ENCODE measurements at places on chromosomes 2 and 18.

- DNase-seq = no peak
Observed at GRCh38 chr2:3745920-3746319, 42.5 kb downstream of the DCDC2C start.

DNA sequence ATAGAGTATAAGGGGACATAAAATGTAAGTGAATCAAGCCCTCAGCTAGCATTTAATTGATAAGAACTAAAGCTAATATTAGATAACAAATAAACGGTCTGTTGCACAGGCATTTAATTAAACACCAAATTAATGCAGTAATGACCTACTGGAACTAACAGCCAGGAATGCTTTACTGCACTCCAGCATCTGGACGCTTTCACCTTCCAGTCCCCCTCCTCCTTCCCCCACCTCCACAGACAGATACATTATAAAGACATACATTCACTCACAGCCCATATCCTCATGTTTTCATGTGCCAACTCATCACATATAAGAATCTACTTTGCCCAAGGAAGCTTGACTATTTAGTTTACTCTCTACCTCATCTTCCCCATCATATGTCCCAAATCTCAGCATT is 337.4 kb upstream of the PIK3C3 start:
- no peak for DNase-seq

DNA sequence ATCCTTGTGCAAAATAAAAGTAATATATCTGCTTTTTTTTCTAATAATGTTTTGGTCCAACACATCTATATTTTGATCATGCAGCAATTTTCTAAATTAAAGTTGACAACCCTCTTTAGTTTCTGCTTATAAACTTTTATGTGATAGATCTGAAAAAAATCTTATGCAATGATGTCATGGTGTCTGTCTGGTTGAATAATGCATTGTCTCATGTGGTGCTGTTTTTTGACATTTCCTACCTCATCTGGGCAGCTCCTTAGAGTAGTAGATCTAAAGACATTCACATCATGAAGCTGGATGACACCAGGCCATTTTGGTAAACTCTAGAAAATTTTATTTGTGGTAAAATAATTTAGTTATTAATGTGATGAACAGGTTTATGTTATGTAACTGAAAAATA is 106.8 kb upstream of the FN1 start:
- no peak for DNase-seq

GRCh38 chr2:238406998-238407285 is 19.8 kb upstream of the ASB1 start:
- DNase-seq = no peak

GRCh38 chr2:3288470-3289170 is 89.0 kb downstream of the EIPR1 start:
- no peak for DNase-seq

DNA sequence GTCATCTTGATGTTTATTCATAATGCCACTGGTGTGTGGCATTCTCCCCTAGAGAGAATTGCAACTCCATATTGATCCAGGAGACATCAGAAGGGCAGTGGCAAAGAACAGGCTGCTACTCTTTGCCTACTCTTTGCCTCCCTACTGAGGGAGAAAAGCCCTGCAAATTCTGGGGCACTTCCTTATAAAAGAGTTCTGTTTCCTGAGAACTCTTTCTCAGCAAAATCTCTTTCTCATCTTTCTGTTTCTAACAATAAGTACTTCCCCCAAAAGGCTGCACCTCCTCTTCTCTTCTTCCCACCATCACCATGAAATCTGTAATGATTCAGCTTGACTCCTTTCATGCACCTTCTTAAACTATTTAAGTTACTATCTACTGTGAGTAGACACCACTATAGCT is 270.3 kb downstream of the MREG start:
- no peak for DNase-seq

- DNase-seq = no peak
Observed at GRCh38 chr2:233838251-233838650, 16.1 kb downstream of the HJURP start.

DNA sequence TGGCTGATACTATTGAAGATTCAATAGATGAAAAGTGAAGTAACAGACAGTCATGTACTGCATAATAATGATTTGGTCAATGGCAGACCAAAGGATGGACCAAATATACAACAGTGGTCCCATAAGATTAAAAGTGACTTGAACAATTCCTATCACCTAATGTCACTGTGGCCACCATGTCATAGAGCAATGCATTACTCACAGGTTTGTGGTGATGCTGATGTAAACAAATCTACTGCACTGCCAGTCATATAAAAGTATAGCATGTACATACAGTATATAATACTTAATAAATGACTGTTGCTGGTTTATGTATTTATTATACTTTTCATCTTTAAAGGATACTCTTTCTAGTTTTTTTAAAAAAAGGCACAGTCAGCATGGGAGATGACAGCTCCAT is 99.9 kb downstream of the USP34 start:
- DNase-seq = no peak

DNA sequence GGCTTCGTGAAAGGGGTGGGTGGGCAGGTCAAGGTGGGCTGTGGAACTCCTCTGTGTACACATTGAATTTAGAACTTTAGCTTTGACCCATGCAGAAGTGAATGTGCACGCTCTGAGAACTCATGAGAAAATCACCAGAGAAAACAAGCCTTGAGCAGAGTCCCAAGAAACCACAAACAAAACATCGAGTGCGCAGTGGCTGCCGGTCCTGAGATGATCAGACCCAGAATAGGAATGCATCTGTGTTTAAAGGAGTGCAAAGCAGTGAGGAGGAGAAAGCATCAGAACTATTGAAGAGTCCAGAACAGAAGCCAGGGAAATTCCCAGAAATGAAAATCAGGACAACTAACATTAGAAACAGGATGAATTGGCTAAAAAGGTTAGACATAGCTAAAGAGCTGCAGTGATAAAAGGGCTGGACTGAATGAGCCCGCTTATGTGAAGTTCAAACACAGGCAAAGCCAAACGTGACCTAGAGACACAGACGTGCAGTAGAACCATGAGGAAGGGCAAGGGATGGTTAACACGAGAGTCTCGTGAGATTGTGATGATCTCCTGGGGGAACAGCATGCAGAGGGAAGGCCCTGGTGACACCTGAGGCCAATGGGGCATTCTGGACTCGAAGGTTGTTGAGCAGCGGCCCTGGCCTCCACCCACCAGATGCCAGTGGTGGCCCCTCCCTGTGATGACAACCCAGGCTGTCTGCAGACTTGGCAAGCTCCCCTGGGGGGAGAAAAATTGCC is 16.4 kb upstream of the TXNL4A start:
- no peak for DNase-seq

DNA sequence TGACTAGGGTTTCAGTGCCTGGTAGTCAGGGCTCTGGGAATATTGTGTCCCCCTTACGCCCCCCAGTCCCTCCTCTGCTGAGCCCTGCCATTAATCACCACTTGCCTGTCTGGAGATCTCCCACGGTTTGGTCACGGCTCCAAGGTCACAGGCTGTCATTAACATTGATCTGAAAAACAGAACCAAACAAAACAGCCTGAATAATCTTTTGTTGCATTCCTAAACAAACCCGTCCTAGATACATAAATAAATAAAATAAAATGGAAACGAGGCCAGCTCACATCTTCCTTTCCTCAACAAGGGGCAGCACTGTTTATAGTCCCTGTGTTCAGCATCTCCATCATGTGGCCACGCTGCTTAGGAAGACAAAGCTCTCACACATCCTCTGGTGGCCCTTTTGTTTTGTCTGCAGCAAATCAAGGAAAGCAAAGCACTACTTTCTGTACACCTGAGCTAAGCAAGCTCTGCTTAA is 282.8 kb downstream of the AGPS start:
- DNase-seq = no peak

DNA sequence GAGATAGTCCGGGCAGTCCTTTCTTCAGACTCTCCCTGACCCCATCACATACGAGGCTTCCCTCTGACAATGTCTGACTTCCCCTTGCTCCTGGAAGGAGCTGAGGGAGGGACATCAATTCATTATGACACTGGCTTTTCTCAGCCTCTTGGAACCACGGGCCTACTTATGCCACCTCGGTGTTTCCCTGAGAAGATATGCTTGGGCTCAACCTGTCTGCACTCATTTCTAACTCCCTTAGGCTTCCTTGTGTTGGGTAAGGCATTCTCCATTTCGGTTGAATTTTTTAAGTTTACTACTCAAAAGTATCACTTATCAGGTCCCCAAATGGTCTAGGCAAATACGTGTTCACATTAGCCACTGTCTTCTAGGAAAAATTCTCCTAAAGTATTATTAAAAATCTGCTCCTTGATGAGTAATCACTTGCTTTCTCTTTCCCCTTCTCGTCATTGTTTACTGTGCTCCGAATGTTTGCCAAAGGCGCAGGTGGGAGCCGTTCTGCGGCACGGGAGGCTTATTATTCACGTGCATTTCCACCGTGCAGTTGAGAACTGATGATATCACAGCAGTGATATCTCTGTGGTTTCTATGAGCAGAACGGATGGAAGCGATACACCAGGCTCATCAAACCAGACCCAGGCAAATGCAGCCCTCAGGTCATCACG is 33.1 kb downstream of the ARL4C start:
- no peak for DNase-seq

DNA sequence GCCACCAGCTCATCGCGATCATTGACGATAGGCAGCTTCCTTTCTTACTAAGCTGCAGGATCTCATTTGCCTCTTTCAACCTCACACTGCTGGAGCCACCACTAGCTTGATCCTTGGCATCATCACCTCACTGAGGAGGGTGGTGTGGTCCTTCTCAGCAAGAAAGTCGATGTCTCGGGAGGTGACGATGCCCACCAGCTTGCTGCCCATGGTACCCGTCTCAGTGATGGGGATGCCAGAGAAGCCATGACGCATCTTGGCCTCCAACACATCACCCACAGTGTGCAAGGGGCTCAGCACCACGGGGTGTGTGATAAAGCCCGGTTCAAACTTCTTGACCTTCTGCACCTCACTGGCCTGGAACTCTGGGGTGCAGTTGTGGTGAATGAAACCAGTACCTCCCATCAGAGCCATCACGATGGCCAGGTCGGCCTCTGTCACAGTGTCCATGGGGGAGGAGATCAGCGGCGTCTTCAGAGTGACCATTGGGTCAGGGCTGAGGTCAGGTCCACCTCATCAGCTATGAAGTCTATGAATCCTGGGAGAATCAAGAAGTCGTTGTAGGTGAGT is 22.5 kb downstream of the CFLAR start:
- no peak for DNase-seq

GRCh38 chr2:199596549-199596948 is 138.8 kb upstream of the SATB2 start:
- peak; percentile 49 for DNase-seq

GRCh38 chr2:2933426-2933825 is 444.2 kb downstream of the EIPR1 start:
- DNase-seq = no peak

DNA sequence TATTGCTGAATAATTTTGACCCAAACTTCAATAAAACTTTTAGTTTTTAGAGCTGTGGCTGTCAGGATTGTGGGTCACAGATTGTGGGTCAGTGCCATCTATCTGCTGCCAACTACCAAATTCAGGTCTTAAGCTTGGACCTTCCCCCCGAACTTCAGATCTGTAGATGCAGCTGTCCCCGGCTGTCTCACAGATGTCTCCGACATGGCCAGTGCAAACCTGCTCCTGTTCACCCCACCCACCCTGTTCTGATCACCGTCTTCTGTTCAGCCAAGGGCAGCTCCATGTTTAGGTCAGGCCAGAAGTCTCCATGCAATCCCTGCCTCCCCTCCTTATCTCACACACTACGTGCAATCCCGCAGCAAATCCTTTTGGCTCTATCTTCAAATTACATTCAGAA is 175.0 kb downstream of the PRKCE start:
- no peak for DNase-seq

DNA sequence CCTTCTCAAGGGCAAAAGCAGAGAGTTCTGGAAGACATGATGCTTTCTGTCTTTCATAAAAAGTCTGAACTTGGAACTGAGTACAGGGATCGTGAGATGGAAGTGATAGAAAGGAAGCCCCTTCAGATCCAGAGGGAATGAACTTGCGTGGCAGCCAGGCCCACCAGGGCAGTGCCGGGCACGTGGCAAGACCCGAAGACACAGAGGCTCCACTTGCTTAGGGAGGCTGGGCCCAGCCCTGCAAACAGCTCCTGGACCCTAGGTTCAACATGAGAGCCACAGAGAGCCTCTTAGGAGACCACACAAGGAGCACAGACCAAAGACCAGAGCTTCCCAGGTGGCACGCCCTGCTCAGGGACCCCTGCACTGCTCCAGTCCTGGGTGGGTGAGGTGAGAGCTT is 155.4 kb upstream of the SMIM21 start:
- no peak for DNase-seq

- no peak for DNase-seq
Observed at GRCh38 chr2:227308784-227309183, 16.3 kb upstream of the MFF start.

DNA sequence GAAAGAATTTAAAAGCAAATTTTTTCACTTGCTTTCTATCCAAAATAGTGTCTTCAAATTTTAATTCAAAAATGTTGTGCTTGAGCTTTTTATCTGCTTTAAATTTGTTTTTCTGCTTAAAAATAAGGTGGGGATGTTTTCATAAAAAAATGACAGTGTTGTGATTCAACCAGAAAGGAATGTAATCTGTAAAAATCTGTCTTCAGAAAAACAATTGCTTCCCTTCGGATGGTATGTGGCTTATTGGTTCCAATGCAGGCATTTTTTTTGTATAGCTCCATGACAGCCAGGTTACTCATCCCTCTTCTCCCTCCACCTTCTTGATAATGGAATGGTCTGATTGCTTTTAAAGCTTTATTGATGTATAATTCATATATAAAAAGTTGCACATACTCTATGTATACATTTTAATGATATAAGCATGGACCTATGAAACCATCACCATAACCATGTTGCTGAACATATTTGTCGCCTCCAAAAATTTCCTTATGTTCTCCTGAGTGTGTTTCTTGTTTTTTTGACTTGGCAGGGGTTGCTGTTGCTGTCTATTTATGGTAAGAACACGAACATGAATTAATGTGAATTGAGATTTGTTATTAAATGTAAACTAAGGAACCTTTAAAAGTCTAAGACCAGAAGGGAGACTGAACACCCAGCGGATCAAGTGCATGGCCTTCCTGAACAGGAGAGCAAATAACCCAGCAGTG is 363.7 kb upstream of the SPHKAP start:
- no peak for DNase-seq

Measured in HEK293T (cell line).